D721Med (cell line): ENCODE measurements at places on chromosomes 7 and 10.

GRCh38 chr10:85067955-85068354 is 739.6 kb downstream of the CCSER2 start:
- DNase-seq = no peak

DNA sequence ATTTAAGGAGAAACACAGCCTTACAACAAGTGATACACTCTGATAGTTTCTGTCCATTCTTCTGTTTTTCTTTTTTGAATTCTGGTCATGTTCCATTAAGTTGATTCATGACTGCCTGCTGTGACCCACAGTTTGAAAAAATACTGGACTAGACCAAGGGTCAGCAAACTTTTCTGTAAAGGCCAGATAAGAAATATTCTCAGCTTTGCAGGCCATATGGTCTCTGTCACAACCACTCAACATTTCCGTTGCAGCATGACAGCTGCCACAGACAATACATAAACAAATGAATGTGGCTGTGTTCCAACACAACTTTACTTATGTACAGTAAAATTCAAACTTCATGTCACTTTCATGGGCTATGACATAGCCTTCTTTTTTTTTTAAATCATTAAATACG is 156.7 kb downstream of the PLXNA4 start:
- no peak for DNase-seq

DNA sequence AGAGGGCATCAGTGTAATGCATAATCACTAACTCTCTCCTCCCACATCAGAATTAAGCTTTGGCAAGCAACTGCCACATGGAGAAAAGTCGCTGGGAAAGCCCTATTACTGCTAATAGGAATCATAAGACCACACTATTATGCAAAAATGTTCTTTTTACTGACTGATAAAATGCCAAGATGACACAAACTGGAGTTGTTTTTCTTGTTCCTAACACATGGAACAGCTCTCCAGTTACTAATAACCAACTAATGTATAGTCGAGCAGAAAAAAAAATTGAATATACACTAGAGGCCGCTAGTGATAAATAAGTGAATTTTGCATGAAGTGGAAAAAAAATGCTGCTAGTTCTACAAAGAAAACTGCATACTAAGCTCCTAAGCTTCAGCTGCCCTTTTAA is 165.6 kb downstream of the TPK1 start:
- DNase-seq = peak; percentile 32

GRCh38 chr10:71267508-71268240 is 51.4 kb upstream of the SLC29A3 start:
- DNase-seq = no peak

- DNase-seq = no peak
These were observed 610.3 kb downstream of the PTPRN2 start for GRCh38 chr7:157977306-157977705.

- no peak for DNase-seq
These were observed 14.7 kb downstream of the KCNMA1 start for GRCh38 chr10:77622889-77623291.

DNA sequence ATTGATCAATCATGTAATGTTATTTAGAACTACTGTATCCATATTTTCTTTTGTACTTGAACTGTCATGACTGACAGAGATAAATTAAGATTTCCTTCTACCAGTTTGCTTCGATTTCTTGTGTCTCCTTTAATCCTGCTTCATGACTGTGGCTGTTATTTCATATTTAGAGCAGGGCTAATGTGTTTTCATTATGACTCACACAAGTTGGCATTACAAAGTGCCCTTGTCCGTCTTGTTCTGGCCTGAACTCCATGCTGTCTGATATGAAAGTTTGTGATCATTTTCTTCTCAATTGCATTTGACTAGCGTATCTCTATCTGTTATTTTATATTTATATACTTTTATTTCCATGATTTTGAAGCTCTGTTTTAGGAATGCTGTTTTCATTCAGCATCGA is 344.1 kb upstream of the PRKCQ start:
- DNase-seq = no peak

- DNase-seq = no peak
These were observed 355.8 kb downstream of the SUGCT start for GRCh38 chr7:40490603-40490924.

DNA sequence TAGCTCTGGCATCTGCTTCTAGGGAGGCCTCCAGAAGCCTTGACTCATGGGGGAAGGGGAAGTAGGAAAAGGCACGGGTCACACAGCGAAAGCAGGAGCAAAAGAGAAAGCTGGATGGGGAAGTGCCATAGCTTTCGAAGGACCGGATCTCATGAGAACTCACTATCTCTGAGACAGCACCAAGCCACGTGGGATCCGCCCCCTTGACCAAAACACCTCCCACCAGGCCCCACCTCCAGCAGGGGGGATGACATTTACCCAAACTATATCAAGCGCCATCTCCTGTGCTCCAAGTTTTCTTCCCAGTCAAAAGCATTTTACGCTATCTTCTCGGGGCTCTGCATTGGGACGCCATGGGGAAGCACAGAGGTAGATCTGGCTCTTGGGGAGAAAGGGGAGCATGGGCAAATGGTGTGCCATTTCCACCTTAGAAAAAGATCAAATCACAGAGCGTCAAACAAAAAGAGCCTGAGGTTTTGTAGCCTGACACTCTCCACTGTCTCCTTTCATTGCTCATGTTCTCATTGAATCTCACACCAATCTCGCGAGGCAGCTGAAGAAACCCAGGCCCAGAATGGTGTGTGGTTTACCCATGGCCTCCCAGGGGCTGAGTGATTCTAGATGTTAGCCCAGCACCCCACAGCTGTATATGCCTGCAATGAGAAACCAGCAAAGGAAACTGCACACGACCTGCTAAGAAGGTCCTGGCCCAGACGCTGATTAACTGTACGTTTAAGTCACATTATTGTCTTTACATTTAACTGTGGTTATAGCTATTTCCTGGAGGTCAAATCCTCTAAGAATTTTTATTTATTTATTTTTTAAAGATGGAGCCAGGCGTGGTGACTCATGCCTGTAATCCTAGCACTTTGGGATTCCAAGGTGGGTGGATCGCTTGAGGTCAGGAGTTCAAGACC is 8.1 kb upstream of the OLAH start:
- no peak for DNase-seq

GRCh38 chr10:79944428-79945395 is 4.2 kb downstream of the SFTPD start:
- DNase-seq = no peak

GRCh38 chr10:95907456-95908253 is at the start of gene CC2D2B:
TSS of gene CC2D2B (plus strand) at chr10:95907975. CDS start at chr10:95911324, 3,349 bp downstream.
- peak; percentile 74 for DNase-seq

DNA sequence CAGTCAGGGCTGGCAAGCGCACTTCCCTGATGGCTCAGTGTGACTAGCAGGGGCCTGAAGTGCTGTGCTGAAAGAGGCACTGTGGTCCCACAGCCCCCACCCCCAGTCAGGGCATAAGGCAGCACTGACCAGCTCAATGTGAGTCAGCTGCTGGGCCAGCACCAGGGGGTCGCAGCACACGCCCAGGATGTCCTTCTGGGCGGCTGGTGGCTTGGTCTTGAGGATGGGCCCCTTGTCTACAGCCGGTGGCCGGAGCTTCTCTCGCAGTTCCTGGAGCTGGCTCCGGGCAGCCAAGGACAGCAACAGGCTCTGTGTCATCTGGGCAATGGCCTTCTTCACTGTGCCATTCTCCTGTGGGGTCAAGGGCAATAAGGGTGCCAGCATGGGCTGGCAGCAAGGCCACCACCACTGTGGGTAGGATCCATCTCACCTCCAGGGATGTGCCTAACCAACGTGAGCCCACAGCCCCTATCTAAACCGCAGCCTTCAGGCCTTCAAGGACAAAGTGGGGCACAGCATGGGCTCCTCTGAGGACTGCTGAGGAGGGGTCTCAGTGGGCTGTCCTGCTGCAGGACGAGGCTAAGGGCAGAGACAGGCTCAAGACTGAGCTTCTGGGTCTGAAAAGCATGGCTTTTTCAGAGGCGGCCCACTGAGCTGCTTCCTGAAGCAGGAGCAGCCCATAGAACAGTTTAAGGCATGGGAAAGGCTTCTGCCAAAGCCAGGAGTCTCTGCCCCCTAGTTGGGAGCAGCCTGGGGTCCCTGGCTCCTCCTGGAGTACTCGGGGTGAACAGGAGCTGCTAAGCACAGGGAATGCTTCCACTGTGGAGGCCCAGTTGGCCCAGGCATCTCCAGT is 62.5 kb downstream of the CSGALNACT2 start:
- no peak for DNase-seq

DNA sequence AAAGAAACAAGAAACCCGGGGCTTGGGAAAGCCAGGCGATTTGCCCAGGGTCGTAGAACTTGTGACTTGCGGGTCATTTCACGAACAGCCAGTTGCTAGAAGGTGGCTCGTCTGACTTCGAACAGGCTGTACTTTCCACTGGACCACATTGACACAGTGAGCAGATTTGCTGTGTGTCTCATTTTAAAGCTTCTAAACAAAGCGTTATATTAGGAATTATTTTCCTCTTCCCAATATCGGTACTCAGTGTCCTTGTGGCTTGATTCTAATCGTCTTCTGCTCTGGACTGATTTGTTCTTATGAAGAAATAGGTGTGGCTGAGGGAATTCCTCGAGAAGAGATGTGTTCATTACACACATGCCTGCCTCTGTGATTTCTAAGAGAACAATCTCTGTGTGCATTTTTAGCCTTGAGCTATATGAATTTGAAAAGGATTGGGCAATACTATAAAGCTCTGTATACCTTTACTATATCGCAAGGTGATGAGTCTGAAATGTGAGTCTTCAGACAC is 150.0 kb upstream of the PRR15 start:
- no peak for DNase-seq

DNA sequence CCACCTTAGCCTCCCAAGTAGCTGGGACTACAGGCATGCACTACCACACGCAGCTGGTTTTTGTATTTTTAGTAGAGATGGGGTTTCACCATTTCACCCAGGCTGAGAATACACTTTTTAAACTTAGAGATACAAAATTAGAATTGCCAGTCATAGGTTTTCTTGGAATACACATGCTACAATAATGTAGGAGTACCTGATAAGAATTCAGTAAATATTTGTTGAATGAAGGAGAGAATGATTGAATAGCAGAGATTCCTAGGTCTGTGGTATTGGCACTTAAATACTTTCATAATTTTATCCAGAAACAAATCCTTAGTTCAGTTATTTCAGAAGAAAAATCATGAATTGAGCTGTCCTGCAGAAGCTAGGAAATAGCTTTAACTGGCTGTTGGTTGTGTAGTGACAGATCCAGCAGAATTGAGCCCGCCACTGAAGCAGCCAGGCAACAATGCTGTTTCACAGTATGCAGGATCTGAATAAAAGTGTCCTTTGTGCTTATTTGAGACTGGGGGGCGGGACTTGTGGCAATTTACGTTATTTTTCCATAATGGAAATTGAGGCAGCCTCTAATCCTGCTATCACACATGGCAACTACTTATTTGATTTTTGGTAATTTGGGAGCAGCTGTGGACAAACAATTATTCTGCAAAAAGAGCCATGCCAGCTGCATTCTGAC is 31.5 kb downstream of the NRF1 start:
- DNase-seq = no peak

GRCh38 chr10:104322416-104322782 is 15.9 kb downstream of the ITPRIP start:
- DNase-seq = no peak

- no peak for DNase-seq
These were observed 3.6 kb upstream of the ZMIZ1 start for GRCh38 chr10:79065091-79065551.

GRCh38 chr10:63829573-63830149 is 308.5 kb downstream of the REEP3 start:
- no peak for DNase-seq

- DNase-seq = no peak
These were observed 1227.6 kb downstream of the TYW1 start for GRCh38 chr7:68224041-68224741.

DNA sequence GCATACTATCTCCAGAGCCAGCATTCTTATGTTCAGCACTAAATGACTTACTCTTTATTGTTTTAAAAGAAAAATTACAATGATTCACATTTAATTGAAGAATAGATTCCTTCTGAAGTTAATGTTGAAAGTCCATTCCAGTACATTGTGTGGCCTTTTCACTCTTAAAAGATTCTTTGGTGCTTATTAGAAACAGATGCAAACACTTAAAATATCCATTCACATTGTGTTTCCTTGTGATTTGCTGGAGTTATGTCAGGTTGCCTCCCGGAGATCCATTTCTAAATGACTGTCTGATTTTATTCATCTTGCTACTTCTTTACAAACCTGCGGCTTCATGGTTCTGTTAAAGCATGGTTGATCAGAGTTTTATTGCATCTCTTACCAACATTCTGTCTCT is 152.8 kb downstream of the FOXP2 start:
- no peak for DNase-seq

- DNase-seq = no peak
These were observed 8.2 kb downstream of the JCAD start for GRCh38 chr10:30051220-30051619.

DNA sequence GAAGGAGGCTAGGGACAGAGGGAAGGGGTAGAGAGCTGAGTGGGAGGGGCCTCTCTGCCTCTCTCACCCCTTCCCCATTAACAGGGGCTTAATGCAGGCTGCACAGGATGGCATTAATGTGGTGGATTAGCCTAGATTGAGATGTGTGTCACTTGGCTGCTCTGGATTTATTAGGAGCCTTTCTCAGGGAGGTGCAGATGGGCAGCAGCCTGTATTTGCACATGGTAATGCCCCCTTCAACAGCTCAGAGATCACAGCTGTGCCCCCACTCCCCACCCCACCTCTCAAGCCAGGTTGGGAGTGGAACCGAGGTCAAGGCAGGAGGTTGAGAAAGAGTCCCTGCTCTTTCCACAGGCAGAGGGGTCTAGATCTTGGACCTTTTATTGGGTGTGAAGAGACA is 7.3 kb downstream of the PITX3 start:
- DNase-seq = peak; percentile 54

- DNase-seq = no peak
These were observed 262.8 kb upstream of the KLF14 start for GRCh38 chr7:130996833-130997231.

DNA sequence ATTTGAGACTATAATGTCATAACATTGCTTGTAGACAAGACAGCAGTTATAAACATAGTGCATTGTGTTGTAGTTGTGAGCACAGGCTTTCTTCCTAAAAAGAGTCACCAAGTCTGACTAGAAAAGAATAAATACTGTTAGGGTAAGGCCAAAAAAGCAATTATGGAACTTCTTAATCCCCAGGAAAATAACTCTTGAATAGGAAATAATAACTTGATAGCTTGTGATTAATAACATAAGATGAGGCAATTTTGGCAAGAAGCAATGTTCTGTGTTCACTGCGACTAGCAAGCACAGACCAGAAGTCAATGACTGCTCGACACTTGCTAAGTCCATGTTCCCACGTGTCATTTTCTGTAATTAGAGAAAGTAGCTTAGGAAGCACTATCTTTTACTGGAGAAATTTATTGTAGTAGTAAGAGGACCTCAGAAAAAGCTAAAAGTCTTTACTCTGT is 97.1 kb downstream of the AGMO start:
- DNase-seq = no peak

GRCh38 chr10:126160571-126160970 is 227.7 kb downstream of the ADAM12 start:
- DNase-seq = no peak

DNA sequence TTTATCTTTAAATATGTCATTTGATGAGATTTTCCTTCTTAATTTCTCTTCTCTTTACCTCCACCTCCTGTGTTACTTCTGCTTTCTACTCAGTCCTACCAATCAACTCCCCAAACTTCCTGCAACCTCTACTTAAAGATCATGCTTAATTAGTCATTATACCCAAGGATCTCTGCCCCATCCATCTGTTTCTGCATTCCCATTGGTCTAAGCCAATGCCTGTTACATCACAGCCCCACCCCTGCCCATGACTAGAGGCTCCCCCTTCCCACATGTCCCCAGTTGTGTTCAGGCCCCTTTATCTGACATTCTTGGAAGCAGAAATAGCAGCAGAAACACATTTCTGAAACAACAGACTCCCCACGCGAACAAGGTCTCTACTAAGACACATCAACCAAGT is 319.1 kb upstream of the NFE2L3 start:
- no peak for DNase-seq
